ENCODE measurements at places on chromosomes 6 and 20.

- DNase-seq = no peak
Observed at GRCh38 chr20:3925899-3926638, 36.9 kb downstream of the PANK2 start.

DNA sequence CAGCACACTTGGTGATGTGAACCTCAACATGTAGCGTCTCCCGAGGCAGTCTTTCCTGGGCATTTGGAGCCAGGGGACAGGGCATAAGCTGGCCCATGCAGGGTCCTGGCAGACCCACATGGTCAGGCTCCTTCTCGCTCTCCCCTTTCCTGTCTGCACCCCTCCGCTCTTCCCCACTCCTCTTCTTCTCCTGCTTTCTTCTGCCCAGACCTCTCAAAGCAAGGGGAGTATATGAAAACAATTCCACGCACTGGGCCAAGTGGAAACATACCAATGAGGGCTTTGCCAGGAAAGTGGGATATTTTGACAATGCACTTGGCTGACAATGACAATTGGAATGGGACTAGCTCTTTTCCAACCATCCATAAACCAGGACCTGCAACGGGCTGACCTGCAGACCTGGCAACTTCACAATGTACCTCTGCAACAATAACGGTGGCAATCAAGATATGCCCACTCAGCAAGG lies 58.9 kb upstream of the TRAF3IP2 start:
- DNase-seq = no peak

- DNase-seq = no peak
Observed at GRCh38 chr6:148170286-148170685, 172.4 kb upstream of the SASH1 start.

DNA sequence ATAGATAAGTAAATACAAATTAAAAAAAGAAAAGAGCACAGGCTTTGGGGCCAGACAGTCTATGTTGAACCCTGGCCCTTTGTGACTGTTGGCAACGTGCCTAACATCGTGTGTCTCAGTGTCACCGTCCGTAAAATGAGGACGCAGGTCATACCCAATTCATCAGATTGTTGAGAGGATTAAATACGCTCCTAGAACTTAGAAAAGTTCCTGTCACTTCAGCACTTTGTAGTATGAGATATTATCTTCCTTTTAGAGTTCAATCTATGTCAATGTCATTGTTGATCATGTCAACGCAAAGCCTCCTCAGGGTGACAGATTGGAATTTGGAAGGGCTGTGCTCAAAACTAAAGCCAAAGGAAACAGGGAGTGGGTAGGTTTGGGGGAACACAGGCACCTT lies 21.7 kb downstream of the SERPINB1 start:
- DNase-seq = no peak

DNA sequence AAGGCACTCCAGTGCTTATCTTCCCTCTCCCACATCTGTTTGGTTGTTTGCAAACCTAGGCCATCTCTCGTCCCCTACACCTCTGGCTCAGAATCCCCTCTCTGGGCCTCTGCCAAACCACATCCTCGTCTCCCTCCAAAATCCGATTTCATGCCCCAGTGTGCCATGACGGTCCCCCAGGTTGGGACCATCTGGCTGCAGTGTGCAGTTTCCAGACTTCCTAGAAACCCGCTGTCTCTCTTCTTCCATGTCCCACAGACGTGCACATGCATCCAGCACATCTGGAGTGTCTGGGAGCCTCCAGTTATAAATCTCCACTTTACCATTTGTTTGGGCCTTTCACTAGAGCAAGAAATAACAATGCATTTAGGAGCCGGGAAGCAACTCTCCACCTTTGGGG lies 316.2 kb downstream of the KIF16B start:
- DNase-seq = no peak

GRCh38 chr6:104414723-104415122 lies 445.0 kb downstream of the HACE1 start:
- DNase-seq = no peak

DNA sequence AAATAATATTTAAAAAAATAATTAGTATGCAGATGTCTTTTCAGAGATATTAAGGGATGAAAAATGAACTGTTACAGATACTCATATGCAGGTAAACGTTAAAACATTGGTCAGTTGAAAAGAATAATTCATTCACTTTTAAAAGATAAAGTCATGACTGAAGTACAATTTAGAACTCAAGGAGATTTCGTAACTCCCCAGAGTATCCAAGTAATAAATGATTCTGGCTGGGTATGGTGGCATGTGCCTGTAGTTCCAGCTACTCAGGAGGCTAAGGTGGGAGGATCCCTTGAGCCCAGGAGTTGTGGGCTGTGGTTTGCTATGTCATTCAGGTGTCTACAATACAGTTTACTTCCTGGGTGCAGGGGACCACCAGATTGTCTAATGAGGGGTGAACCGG lies 122.3 kb upstream of the TMEM181 start:
- no peak for DNase-seq

GRCh38 chr6:26233649-26234420 lies 131.2 kb upstream of the BTN3A2 start:
- DNase-seq = no peak

DNA sequence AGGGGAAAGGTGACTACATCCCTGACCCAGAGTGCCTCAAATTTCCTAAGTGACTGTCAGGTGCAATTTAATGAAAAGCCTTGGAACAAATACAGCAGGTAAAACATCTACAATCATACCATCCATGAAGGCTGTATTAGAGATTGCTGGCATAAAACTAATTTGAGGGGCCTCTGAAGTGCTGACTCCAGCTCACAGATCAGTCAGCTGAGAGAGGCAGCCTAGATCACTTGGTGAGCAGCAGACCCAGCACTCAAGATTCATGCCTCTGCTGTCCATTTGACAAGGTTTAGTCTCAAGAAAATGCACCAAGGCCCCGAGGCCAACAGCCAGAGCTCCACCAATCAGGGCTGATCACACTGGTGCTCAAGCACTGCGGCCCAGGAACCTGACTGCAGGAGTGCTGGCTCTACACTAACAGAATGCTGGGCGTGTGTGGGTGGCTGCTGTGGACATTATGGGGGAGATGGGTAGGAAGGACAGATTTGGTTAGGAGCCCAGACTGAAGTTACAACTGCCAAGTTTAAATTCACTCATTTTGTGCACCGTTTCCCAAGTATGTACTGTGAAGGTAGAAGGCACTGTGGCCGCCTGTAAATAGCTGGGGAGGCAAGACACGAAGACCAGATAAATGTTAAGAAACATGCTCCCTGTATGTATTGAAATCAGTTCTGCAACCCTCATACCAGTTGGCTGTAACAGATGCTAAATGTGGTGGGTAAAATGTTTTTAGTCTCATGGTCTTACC lies 28.2 kb downstream of the SNX5 start:
- DNase-seq = no peak

- DNase-seq = no peak
Observed at GRCh38 chr6:93163146-93163545, 256.2 kb downstream of the EPHA7 start.

DNA sequence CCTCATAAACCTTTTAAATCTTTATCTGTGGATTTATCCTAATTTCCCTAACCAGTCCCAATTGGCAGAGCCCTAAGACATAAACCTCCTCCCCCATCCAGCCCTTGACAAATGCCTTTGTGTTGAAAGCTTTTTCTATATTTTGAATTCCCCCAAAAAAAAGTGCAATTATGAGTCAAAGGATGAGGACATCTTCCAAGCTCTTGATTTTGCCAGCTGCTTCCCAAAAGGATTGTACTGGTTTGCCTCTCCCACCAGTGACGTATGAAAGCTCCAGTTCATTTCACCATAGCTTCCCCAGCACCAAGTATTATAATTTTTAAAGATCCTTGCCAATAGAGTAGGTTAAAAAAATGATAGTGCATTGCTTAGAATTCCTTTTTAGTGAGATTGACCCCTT lies 38.9 kb downstream of the SIRPA start:
- DNase-seq = no peak

- DNase-seq = no peak
Observed at GRCh38 chr6:136890986-136891385, 31.1 kb upstream of the SLC35D3 start.

GRCh38 chr6:108799791-108800190 lies 48.4 kb upstream of the ARMC2 start:
- DNase-seq = no peak

- DNase-seq = no peak
Observed at GRCh38 chr6:80364149-80364548, 257.7 kb downstream of the BCKDHB start.

DNA sequence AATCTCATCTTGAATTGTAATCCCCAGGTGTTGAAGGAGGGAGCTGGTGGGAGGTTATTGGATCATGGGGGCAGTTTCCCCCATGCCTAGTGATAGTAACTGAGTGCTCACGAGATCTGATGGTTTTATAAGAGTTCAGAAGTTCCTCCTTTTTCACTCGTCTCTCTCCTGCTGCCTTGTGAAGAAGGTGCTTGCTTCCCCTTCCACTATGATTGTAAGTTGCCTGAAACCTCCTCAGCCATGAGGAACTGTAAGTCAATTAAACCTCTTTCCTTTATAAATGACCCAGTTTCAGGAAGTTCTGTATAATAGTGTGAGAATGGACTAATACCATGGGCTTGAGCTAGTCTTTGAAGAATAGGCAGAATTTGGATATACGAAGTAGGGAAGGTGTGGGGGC lies 113.9 kb downstream of the RIN2 start:
- no peak for DNase-seq

- no peak for DNase-seq
Observed at GRCh38 chr6:155646443-155646842, 190.8 kb upstream of the NOX3 start.

- DNase-seq = no peak
Observed at GRCh38 chr20:50100552-50100951, 12.4 kb downstream of the UBE2V1 start.

DNA sequence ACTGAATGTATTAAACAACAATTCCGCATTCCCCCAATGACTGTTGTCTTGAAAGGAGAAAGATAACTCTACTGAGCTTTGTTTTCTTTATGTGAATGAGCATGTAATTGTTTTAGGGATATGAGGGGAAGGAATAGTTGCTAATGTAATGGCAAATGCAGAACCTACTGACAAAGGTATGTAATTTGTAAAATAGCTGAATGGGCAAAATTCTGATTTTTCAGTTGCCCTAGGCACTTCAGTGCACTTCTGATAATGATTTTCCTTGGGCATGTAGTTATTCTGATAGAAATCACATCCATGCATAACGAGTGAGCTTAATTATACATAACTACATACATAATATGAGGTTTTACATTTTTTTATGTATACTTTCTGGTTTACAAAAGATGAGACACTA lies 53.4 kb upstream of the FOXO3 start:
- DNase-seq = no peak

DNA sequence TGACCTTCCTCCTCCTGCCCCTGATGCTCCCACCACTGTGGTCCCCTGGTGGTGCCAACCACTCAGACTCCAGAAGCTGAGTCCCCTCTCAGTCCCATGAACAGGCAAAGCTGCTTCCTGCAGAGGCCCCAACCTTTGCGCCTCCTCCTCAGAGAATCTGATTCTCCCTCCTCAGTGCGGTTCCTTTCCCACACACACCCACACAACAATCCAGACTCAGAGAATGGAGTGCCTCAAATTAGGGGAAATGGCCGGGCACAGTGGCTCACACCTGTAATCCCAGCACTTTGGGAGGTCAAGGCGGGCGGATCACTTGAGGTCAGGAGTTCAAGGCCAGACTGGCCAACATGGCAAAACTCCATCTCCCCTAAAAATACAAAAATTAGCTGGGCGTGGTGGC lies 23.0 kb downstream of the RIPOR3 start:
- no peak for DNase-seq

DNA sequence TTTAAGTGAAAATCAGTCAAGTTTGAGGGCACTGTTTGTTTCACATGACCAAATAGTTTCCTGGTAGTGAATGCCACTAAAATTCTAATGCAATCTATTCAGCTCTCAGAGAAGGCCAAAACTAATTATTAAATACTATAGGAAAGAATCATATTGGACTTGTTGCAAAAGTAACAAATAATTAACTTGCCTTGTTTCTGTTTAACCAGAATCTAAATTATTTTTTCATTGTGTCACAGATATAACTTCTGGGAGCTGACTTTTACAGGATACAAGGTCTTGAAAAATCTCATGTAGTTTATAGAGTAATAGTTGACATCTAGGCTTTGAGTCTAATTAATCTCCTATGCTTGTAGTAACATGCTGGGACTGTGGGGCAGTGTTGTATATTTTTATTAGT lies 44.5 kb downstream of the PRSS35 start:
- DNase-seq = no peak

DNA sequence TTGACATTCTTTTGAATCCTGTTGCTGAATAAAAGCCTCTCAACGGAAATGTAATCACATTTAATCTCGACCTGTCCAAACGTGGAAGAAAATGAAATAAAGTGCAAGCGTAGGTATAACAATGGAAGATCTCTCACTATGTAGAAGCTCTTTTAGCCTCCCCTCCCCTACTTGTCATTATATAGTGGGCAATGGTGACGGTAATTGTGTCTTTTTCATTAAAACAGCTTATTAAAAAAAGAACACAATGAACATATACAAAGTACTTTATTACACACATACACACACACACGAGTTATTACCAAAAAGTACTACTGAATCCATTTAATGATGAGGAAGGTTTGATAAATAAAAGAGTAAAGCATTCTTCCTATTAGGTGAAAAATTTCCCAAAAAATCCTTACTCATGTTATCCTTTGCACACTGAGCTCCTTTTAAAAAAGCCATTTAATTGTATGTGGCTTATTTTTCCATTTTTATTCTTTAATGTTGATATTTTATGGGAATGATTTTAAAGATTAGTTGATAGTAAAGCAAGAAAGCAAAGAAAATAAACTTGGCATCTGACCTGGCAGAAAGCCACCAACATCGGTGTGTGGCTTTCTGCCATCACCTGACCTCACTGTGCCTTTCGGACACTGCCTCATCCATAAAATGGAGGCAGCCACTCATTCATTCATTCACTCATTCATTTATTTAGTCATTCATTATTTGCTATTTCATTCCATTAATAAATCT lies 493 bp upstream of the SGK1 start:
- no peak for DNase-seq

DNA sequence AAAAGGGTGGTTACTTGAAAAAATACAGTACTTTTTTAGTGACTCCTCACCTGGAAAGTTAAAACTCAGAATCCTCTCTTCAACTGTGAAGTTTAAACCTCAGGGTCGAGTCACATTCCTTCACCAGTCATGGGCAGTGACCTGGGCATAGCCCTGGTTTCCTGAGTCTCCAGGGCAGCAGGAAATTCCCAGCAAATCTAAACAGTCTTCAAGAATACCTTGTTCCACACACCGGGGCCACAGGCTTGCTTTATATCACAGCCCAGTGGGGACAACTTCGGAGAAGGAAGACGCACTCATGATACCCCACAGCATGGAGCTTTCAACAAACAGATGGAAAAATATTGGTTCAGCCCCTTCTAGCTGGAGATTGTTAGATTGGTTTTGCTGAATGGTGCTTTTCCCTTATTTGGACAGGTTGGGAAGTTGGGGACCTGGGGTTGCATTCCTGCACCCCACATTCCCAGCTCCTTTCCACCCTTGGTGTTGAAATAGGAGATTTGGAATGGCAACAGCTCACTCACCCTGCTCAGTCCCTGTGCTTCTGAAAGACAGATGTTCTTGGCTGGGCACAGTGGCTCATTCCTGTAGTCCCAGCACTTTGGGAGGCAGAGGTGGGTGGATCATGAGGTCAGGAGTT lies 113.0 kb upstream of the TMEM170B start:
- DNase-seq = no peak
